Thoracic aorta (tissue), 2 donors: ENCODE measurements at places on chromosomes 12 and 14.
A peak's percentile ranks its signal among the peaks of the same experiment; 100 is the strongest.

GRCh38 chr12:78929075-78929418 lies 64.5 kb downstream of the SYT1 start:
- DNase-seq, result no peak
- H3K4me3 ChIP-seq, result no peak overlapping the region
- no peaks in the 10 kb centered on the region for H3K4me1 ChIP-seq
- H3K27me3 ChIP-seq, result no peaks in the 10 kb centered on the region
- no peak overlapping the region for H3K27ac ChIP-seq
- no peaks in the 10 kb centered on the region for H3K36me3 ChIP-seq

- no peaks in the 10 kb centered on the region for H3K4me1 ChIP-seq
- no peak overlapping the region for H3K27ac ChIP-seq
- H3K4me3 ChIP-seq, result no peak overlapping the region
- no peaks in the 10 kb centered on the region for H3K36me3 ChIP-seq
These were observed 19.6 kb downstream of the KLRB1 start for GRCh38 chr12:9587987-9588600.

DNA sequence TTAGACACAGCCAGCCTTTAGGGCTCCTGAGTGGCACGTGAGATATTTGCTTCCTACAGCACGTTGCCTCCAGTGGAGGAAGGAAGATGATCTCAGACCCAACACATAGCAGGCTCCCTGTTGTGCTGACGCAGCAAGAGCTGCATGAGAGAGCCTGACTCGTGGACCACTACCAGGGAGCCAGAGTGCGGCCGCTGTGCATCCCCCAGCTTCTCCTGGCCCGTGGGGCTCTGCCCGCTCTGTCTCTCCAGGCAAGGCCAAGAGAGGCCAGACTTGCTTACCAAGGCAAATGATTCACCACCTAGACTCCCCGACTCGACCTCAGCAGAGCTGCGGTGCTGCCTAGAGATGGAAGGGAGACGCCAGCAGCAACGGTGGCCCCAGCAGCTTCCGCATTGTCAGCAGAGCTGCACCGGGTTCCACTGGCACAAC lies 37.5 kb downstream of the MAP3K9 start:
- no peak for DNase-seq
- no peaks in the 10 kb centered on the region for H3K4me1 ChIP-seq
- H3K27me3 ChIP-seq, result no peaks in the 10 kb centered on the region

DNA sequence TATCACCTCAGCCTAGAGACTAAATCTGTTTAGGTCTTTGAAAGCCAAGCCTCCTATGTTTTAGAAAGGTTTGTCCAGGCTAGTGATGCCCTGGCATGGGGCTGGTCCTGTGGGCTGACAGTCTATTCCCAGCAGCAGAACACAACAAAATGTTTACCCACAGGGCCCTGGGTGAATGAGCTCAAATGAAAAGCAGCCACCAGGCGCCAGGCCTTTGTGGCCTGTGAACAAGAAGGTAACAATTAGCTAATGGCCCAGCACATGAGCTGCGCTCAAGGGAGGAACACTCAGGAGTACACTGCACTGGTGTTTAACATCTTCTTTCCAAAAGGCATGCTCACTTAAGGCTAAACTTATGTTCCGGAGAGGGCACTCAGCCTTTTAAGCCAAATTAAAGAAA lies 202.2 kb downstream of the MON2 start:
- no peak overlapping the region for H3K27ac ChIP-seq
- H3K36me3 ChIP-seq, result no peaks in the 10 kb centered on the region
- no peak overlapping the region for H3K4me3 ChIP-seq

GRCh38 chr12:67765776-67766766 lies 117.5 kb downstream of the DYRK2 start:
- no peaks in the 10 kb centered on the region for H3K27me3 ChIP-seq
- no peaks in the 10 kb centered on the region for H3K36me3 ChIP-seq
- no peak overlapping the region for H3K4me3 ChIP-seq
- no peak for DNase-seq

DNA sequence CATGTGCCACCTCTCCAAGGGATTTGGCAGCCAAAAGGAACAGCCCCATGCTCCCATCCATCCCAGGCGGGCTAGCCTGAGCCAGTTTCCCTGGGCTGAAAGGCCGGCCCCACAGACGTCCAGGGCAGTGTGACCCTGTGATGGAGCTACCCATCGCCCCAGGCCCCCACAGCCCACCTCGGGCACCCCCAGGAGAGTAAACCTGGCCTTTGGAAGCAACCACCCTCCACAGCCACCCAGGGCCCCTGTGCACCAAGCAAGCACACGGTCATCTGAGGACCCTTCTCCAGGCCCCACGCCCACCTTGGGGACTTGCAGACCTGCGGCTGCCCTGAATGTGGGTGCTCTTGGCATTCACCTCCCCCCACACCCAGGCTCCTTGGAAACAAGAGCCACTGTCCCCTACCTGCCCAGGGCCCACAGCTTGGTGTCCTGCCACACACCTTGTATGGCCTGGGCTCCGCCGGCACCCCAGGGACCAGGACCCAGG lies 8.4 kb downstream of the AHNAK2 start:
- no peak overlapping the region for H3K4me3 ChIP-seq
- H3K36me3 ChIP-seq, result no peaks in the 10 kb centered on the region
- DNase-seq, result no peak

DNA sequence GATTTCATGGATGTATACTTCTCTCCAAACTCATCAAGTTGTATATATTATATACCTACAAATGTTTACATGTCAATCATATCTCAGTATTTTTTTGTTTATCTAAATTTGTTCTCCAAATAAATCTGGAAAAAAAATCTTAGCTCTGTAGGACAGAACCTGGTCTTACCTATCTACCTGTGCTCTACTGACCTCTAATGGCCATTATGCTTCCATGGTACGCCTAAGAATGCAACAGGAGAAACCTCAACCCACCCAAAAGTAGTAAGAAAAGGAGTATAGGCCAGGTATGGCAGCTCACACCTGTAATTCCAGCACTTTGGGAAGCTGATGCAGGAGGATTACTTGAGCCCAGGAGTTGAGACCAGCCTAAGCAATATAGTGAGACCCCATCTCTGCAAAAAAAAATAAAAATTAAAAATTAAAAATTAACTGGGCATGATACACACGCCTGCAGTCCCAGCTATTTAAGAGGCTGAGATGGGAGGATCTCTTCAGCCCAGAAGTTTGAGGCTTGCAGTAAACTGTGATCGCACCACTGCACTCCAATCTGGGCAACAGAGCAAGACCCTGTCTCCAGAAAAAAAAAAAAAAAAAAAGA lies 8.7 kb downstream of the OR11H4 start:
- no peak overlapping the region for H3K27ac ChIP-seq
- no peaks in the 10 kb centered on the region for H3K27me3 ChIP-seq
- DNase-seq, result no peak
- no peaks in the 10 kb centered on the region for H3K4me1 ChIP-seq
- no peaks in the 10 kb centered on the region for H3K36me3 ChIP-seq

DNA sequence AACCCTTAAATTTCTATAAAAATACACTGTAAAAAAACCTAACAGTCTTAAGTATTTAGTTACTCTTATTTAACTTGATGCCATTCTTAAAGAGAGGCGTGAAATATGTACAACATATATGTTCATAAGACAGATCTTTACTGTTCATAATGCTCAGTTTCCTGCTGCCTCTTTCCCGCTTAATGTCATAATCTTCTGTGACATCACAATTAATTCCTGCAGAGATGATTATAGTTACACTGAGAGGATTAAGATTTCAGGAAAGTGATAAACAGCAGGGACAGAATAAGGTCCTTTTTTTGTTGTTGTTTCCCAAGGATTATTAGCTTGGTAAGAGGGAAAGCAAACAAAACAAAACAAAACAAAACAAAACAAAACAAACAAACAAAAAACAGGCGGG lies 801.4 kb downstream of the FLRT2 start:
- no peak for DNase-seq
- no peaks in the 10 kb centered on the region for H3K36me3 ChIP-seq
- H3K27ac ChIP-seq, result no peak overlapping the region
- H3K4me1 ChIP-seq, result no peaks in the 10 kb centered on the region
- H3K4me3 ChIP-seq, result no peak overlapping the region

- no peak overlapping the region for H3K4me3 ChIP-seq
- H3K27ac ChIP-seq, result no peak overlapping the region
- H3K4me1 ChIP-seq, result peaks cover 3% of the 10 kb centered on the region
- DNase-seq, result no peak
- H3K36me3 ChIP-seq, result no peaks in the 10 kb centered on the region
These were observed 364.5 kb downstream of the PDZRN4 start for GRCh38 chr12:41552588-41552987.

GRCh38 chr12:124416516-124417395 lies 121.9 kb downstream of the RFLNA start:
- peaks cover 14% of the 10 kb centered on the region for H3K36me3 ChIP-seq
- H3K27me3 ChIP-seq, result no peaks in the 10 kb centered on the region
- H3K27ac ChIP-seq, result no peak overlapping the region
- no peak overlapping the region for H3K4me3 ChIP-seq
- DNase-seq, result no peak
- peaks cover 13% of the 10 kb centered on the region for H3K4me1 ChIP-seq

- no peaks in the 10 kb centered on the region for H3K27me3 ChIP-seq
- no peaks in the 10 kb centered on the region for H3K4me1 ChIP-seq
- H3K36me3 ChIP-seq, result no peaks in the 10 kb centered on the region
- no peak overlapping the region for H3K27ac ChIP-seq
These were observed 22.6 kb upstream of the DUSP16 start for GRCh38 chr12:12585115-12585863.

GRCh38 chr12:114759635-114760034 lies 75.7 kb upstream of the TBX3 start:
- H3K4me1 ChIP-seq, result no peaks in the 10 kb centered on the region
- no peak overlapping the region for H3K27ac ChIP-seq
- DNase-seq, result no peak
- H3K36me3 ChIP-seq, result no peaks in the 10 kb centered on the region
- no peaks in the 10 kb centered on the region for H3K27me3 ChIP-seq
- no peak overlapping the region for H3K4me3 ChIP-seq

GRCh38 chr12:19186722-19187661 lies 57.5 kb downstream of the PLEKHA5 start:
- DNase-seq, result no peak
- H3K27ac ChIP-seq, result peak overlapping the region; percentile 80
- no peaks in the 10 kb centered on the region for H3K27me3 ChIP-seq
- H3K36me3 ChIP-seq, result no peaks in the 10 kb centered on the region
- H3K4me3 ChIP-seq, result peak overlapping the region; percentile 53
- H3K4me1 ChIP-seq, result peaks cover 37% of the 10 kb centered on the region

DNA sequence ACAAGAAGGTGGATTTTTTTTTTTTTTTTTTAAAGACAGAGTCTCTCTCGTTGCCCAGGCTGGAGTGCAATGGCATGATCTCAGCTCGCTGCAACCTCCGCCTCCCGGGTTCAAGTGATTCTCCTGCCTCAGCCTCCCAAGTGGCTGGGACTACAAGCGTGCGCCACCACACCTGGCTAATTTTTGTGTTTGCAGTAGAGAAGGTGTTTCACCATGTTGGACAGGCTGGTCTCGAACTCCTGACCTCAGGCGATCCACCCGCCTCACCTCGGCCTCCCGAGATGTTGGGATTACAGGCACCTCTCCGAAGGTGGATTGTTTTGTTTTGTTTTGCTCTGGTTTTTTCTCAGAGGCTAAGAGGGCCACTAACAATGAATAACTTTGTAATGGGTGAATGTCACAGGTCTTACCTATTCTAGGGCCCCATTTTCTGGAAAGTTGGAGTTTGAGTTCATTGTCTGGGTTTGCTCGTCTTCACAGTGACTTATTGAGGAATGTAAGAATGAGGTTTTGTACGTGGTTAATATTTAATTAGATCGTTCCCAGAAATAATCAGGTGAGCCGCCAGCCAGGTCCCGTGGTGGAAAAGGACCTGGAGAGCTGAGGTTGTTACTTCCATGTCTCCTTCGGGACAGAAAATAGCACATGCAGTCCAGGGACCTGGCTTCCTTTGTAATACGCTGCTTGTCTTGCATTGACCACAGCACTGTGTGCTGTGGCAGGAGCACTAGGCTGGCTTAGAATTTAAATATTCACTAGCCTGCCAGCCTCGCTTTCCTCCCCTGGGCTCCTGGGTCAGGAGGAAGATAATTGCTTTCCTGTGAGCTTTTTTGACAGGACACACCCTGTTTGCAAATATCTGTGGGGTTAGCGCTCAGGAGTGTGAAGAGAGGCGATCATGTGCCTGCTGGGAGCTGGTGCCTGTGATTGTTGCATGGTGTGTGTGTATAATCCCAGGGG lies 2.3 kb downstream of the HIP1R start:
- H3K4me3 ChIP-seq, result peak overlapping the region; percentile 88
- no peak for DNase-seq
- H3K4me1 ChIP-seq, result peaks cover 13% of the 10 kb centered on the region
- no peaks in the 10 kb centered on the region for H3K27me3 ChIP-seq

DNA sequence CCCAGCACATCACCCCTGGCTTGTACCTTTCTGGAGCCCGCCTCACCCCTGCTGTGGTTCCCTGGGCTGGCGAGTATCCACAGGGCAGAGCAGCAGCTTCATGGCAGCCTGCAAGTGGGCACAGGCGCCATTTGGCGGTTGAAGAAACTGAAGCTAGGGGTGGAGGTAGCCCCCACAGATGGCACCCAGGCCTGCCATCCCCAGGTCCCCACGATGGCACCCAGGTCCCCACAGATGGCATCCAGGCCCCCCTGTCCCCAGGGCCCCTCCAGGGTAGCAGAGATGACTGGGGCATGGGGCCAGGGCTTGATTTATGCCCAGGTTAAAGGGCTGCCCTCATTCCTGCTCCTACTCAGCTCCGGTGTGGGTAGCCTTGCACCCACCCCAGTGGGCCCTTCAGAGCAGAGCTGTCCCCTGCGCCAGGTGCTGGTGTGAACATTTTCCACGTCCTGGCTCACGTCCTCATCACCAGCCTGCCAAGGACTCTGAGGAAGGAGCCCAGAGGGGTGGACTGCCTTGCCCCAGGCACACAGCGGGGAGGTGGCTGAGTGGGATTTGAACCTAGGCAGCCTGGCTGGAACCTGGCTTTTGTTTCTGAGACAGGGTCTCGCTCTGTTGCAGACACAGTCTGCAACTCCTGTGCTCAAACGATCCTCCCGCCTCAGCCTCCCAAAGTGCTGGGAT lies 8.7 kb downstream of the MMP17 start:
- no peak overlapping the region for H3K4me3 ChIP-seq
- DNase-seq, result no peak
- no peaks in the 10 kb centered on the region for H3K36me3 ChIP-seq
- H3K4me1 ChIP-seq, result no peaks in the 10 kb centered on the region

GRCh38 chr12:27333403-27334009 lies 870 bp downstream of the BMAL2 start:
- DNase-seq, result no peak
- H3K4me3 ChIP-seq, result peak overlapping the region; percentile 76
- H3K4me1 ChIP-seq, result peaks cover 5% of the 10 kb centered on the region
- H3K27ac ChIP-seq, result no peak overlapping the region
- no peaks in the 10 kb centered on the region for H3K27me3 ChIP-seq

DNA sequence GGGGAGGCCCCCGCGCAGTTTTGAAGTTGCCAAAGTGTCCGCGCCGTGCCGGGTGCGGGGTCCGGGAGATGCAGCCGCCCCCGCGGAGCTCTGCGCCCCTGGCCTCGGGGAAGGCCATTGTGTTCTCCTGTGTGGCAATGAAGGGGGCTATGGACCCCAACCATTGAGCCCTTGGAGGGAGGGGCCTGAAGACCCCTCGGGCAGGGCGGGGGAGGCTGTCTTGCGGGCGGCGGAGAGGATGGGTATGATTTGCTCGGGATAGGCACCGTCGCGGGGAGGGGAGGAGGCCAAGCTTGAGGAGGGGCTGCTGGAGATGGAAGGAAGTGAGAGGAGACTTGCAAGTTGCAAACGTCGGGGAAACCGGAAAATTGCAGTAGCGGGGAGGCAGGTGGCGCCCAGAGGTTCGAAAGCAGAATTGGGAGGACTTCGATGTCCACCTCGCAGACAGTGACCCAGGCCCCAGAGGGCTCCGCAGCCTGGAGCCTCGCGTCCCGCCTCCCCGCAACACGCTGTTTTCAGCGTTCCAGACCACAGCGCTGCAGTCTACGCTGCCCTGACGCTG lies 25.4 kb downstream of the BCL11B start:
- peaks cover 11% of the 10 kb centered on the region for H3K4me1 ChIP-seq
- peaks cover 5% of the 10 kb centered on the region for H3K27me3 ChIP-seq
- DNase-seq, result no peak
- no peak overlapping the region for H3K27ac ChIP-seq
- peak overlapping the region; percentile 50 for H3K4me3 ChIP-seq
